Smooth muscle cell of the coronary artery (primary cell): ENCODE measurements at places on chromosomes 1 and 21. TPM values are rescaled to one million over a fixed set of nuclear protein-coding genes. Genes with fewer than 3 reads are reported as not detected.

SHISA4 gene
- total RNA-seq: 9.1 and 13.5 TPM in 2 replicates

GBP2 gene
- total RNA-seq: 14.9 and 66.0 TPM in 2 replicates

LCE2A gene
- total RNA-seq: not detected in 2 replicates

CACNA1S gene
- total RNA-seq: not detected in 2 replicates

ERRFI1 gene
- 14.9 and 17.5 TPM in 2 replicates for total RNA-seq

AGT gene
- 0.45 and 6.8 TPM in 2 replicates for total RNA-seq

SPRR3 gene
- total RNA-seq: not detected in 2 replicates

USH2A gene
- under 0.01 TPM in 2 replicates for total RNA-seq

AP4B1 gene
- 12.9 and 22.3 TPM in 2 replicates for total RNA-seq

C1orf52 gene
- 10.6 and 16.5 TPM in 2 replicates for total RNA-seq

SOAT1 gene
- 8.6 and 19.4 TPM in 2 replicates for total RNA-seq
